ENCODE measurements at places on chromosomes 2 and 18.
A peak's percentile ranks its signal among the peaks of the same experiment; 100 is the strongest.

- no peak for DNase-seq
Measured at GRCh38 chr2:12826781-12827180, 110.0 kb downstream of the TRIB2 start.

GRCh38 chr2:55805686-55806085 is 112.0 kb upstream of the PNPT1 start:
- DNase-seq = no peak

DNA sequence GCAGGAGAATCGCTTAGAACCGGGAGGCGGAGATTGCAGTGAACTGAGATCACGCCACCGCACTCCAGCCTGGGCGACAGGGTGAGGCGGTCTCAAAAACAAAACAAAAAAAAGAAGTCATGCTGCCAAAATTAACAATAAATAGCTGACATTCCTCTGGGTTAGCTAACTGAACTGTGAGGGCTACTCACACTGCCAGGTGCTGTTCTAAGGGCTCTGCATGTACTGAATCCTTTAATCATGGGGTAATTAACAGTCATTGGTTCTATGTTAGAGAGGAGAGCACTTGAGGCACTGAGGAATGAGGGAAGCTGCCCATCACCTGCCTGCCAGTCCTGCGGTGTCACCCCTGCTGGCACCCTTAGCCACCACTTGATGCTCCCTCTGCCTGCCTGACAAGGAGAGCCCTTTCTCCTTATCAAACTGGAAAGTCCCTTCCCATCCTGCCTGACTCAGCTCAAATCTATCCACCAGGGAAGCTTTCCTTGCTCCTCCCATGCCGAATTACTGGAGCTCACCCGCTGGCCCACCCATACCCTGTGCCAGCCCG is 73.0 kb upstream of the RIOK3 start:
- no peak for DNase-seq

GRCh38 chr2:217154923-217155322 is 295.1 kb upstream of the TNP1 start:
- DNase-seq = no peak

- no peak for DNase-seq
Measured at GRCh38 chr2:32680942-32681341, 53.1 kb downstream of the TTC27 start.

- no peak for DNase-seq
Measured at GRCh38 chr2:67867735-67868134, 195.1 kb downstream of the C1D start.

GRCh38 chr2:196066291-196067087 is 2.1 kb downstream of the DNAH7 start:
- no peak for DNase-seq

DNA sequence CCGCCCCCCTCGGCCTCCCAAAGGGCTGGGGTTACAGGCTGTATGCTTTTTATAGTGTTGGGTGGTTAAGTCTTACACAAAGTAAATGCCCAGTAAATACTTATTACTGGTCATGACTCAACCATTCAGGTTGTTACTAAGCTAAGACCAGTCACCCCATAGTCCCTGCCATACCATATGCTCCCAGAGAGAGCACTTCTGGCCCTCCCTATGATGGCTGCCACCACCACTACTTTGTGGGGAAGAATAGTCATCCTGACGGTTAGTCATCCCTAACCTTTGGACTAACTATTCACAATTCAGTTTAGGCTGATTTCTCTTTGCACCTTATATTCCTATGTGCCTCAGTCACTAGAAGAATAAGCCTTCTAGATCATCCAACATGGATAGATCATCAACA is 42.0 kb upstream of the MSH2 start:
- DNase-seq = no peak

- no peak for DNase-seq
Measured at GRCh38 chr18:41524674-41525470, 430.2 kb upstream of the PIK3C3 start.

DNA sequence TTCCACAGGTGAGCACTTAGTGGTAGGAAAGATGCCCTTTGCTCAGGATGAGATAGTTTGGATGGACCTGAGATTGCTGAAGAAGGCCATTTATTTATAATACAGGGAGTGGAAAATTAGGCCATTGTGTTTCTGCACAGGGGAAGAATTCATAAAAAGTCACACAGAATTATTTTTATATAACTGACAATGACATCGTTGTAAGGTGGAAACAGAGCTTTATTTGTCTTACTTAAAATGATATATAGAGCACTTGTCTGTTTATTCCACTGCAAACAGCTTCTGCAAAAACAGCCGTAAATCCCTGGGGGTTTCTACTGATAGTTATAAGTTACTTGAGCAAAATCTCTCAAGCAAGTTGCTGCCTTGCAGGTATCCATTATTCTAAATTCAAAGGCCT is 158.1 kb upstream of the ZNF521 start:
- no peak for DNase-seq

DNA sequence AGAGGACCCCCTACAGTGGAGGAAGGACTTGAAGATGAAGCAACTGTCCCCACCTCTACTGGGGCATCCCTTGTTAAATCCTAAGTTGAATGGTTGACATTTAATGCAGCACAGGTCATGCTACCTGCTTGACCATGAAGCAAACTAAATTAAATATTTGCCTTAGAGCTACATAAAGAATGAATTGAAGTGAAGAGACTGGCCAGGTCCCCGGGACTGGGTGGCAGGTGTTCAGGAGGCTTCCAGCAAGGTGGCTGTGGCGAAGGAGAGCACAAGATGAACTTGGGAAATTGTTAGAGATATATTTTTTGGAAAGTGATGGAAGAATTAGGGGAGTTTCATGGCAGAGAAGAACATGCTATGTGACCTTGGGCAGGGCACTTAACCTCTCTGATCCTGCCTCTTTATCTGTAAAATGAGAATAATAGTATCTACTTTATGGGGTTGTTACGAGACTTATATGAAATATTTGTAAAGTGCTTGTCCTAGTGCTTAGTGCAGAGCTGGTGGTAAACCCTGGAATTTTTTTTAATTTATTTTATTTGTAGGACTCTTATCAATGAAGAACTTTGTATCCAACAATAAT is 37.3 kb downstream of the EFR3B start:
- no peak for DNase-seq

- DNase-seq = peak; percentile 44
Measured at GRCh38 chr2:61853847-61854563, at the start of gene FAM161A. Gene FAM161A (minus strand): TSS chr2:61854060. CDS start chr2:61854041, 19 bp downstream.

DNA sequence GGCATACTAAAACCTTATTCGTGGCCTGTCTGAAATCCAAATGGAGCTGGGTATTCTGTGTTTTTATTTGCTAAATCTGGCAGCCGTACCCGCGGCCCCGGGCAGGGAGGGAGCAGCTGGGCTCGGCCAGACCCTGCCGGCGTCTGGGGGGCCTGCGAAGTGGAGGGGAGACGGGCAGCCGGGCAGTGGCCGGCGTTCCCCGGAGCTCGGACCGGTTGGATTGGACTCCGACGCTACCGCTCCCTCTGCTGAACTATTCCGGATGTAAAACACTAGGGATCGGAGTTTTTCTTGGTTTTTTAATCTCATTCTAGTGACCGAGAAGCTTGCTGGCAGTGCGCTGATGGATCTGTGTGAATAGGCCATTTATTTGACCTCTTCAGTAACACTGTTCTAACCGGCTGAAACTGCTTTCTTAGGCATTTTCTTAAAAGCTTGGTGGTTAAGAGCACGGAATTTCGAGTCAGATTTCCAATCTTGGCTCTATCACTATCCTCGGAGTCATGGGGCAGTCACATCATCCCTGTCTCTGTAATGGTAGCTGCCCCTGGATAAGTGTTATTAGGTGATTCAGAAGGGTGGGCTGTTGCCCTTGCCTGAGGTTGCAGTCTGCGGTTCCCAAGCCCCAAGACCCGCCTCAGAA is 694 bp downstream of the UNC50 start:
- no peak for DNase-seq

DNA sequence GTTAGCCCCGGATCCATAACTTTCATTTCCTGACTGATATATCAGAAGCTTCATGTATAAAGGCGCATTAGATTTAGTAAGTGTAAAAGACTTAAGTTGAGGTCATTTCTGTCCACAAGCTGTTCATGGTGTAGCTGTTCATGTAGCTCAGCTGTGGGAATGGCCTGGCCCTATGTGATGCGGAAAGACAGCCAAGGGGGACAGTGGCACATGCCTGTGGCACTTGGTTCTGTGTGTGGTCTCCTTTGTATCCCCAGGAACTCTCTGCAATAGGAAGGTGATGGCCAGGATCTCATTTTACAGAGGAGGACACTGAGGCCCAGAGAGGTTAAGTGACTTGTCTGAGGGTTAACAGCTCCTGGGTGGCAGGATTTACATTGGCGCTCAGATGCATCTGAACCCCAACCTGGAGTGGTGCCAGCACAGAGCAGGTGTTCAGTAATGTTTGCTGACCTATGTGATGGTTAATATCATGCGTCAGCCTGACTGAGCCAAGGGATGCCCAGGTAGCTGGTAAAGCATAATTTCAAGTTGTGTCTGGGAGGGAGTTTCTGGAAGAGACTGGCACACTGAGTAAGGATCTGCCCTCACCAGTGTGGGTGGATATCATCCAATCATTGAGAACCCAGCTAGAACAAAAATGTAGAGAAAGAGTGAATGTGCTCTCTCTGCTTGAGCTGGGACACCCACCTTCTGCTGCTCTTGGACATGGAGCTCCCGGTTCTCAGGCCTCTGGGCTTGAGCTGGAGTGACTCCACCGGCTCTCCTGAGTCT is 25.4 kb downstream of the HPCAL1 start:
- DNase-seq = no peak

- DNase-seq = no peak
Measured at GRCh38 chr2:191366199-191366598, 121.0 kb downstream of the MYO1B start.

- DNase-seq = no peak
Measured at GRCh38 chr2:198863655-198864054, 594.1 kb downstream of the SATB2 start.

- no peak for DNase-seq
Measured at GRCh38 chr2:224308272-224308911, 93.5 kb downstream of the FAM124B start.

- DNase-seq = no peak
Measured at GRCh38 chr2:84629550-84629949, 113.3 kb downstream of the DNAH6 start.

DNA sequence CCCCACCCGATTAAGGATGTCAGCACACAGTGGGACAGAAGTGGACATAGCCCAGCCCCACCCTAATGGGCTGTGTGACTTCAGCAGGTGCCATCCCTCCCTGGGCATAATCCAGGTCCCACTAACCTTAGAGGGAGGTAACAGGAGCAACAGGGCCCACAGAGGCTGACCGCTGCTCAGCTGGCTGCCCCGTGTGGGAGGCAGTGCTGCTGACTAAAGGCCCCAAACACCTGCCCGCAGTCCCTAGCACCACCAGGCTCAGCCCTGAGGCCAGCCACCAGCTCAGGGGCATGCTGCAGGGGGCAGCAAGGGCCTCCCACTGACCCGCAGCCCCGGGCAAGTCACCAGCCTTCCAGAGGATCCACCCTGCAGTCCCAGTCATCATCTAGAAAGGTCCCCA is 14.6 kb downstream of the BIN1 start:
- no peak for DNase-seq

DNA sequence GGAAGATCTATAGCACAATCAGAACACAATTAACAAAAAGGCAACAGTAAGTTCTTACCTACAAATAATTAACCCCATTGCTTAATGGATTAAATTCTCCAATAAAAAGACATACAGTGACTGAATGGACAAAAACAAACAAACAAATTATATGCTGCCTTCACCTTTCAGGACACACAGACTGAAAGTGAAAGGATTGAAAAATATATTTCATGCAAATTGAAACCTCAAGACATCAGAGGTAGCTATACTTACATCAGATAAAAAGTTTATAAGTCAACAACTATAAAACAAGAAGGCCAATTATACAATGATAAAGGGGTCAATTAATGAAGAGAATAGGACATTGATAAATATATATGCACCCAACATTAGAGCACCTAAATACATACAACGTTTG is 741.2 kb upstream of the FAM98A start:
- DNase-seq = no peak

GRCh38 chr2:222268311-222268990 is 30.3 kb downstream of the PAX3 start:
- DNase-seq = no peak

DNA sequence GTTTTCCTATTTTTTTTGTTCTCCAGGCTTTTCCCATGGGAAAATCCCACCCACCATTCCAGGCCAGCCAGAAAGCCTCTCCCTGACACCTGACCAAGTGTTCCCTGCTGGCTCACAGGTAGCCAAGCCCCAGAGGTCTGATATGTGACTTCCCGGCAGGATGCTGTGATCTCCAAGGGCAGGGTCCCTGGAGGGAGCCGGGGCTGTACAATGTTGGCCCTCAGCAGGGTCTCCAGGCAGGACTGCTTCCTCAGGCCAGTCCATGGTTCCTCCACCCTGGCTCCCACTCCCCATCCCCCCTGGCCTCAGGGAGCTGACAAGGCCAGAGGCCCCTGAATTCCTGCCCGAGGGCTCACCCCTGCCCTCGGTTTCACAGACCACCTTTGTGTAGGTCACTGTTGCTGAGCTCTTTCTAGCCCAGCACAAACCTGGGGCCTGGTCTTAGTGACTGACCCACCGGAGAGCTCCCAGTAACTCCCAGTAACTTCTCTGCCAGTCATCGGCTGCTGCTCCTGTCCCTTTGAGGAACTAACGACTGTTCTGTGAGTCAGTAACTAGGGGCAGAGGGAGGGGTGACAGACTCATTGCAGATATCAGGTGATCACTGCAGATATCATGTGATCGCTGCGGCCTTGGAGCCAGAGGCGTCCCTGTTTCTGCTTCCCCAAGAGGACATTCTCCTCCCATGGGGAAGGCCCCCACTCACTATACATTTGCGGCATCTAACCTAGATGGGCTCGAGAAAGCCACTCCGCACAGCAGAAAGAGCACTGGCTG is 38.7 kb downstream of the SDC1 start:
- no peak for DNase-seq

DNA sequence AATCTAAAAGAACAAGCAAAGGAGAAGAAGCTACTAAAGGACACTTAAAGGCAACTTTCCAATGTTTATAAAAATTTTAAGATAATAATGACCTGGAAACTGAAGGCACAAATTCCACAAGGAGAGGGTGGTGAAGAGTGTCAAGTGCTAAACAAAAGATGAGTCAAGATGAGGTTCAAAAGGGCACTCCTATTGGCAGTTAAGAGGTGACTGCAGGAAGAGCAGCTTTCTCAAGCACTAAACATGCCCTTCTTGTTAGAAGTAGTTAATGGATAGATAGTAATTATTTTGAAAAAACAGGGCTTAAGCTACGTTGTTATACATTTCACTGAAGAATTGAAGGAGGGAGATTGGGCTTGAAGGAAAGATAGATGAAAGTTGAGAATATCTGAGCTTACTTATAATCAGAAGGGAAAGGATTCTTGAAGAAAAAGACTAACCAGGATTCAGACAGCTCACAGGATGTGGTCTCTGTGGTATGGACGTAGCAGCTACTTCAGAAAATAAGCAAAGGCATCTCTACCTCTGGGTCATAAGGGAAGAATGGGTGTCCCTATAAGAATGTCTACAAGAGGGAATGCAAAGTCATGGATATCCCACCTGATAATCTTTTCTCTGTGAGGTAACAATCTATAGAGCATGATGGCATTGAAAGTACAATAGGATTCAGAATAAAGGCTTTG is 454.7 kb upstream of the SLC39A10 start:
- no peak for DNase-seq

DNA sequence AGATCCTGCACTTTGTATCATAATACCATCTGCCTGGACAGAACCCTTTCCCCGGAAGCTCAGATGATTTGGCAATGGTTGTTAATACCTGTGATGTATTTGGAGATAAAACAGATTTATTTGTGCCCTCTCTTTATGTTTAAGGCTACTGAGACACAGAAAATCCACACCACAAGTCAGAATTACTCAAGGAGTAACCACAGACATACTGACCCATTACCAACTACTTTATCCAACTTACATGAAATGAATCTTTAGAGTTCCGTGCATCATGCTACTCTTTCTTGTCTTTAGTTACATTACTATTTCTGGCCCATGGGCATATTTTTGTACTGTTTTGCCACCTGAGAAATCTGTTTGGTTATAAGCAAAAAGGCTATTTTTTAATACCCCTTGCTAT is 384.0 kb downstream of the STK39 start:
- DNase-seq = no peak
